CD4-positive, alpha-beta T cell treated with Interleukin-10 for 1 hour (primary cell): ENCODE measurements at places on chromosomes 12 and 14.

- peak; percentile 51 for DNase-seq
Measured at GRCh38 chr14:55129428-55130195, 560 bp downstream of the LGALS3 start.

- DNase-seq = no peak
Measured at GRCh38 chr12:24084800-24085199, 135.3 kb upstream of the SOX5 start.

DNA sequence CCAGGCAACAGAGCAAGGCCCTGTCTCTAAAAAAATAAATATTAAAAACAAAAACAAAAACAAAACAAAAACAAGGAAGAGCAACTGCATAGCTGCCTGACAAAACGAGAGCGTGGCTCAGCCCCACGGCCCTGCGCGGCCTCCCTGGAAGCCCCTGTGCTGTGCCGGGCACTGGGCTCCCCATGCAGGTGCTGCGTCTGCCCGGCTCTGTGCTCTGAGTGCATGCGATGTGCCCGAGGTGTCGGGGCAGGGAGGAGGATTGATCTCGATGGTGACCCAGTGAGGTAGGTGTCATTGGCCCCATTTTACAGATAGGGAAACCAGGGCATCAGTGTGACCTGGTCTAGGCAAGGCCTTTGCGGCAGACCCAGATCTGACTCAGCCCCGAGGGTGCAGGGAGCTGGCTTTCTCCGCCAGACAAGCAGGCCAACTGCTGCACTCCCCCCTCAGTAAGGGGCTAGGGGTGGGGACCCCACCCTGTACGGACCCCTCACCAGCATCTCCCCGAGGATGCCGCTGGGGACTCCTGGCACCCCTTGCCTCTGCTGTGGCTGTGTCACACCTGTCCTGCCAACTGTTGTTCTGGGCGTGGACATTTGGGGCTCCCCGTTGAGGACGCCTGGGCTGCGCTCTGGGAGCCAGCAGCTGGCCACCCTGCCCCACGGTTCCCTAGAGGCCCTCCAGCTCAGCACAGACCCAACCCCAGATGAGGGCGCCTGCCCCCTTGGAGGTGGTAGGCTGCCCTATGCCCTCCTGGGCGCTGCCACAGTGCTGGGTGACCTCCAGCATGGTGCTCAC lies 15.3 kb downstream of the GPR132 start:
- no peak for DNase-seq

DNA sequence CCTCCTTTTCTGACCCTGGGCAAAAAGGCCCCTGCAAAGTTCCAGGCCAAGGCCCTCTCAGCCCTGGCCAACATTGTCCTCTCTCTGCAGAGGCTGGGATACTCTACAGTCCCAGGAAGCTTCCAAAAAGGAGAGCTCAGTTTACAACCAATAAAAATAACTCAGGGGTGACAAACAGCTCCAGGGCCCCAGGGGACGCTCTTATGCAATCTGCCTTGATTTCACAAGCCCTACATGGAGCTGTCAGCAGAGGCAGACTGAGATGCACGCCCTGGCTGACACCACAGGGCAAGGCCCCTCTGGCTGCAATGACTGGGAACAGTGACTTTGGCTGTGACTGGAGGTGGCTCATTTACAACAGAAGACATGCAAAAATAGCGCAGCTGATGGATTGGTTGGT lies 129.0 kb upstream of the MED13L start:
- no peak for DNase-seq

- DNase-seq = no peak
Measured at GRCh38 chr12:77076886-77077285, 11.5 kb upstream of the E2F7 start.

- no peak for DNase-seq
Measured at GRCh38 chr14:91964724-91965123, 17.2 kb upstream of the FBLN5 start.

- no peak for DNase-seq
Measured at GRCh38 chr14:51604073-51604472, 47.6 kb upstream of the FRMD6 start.

DNA sequence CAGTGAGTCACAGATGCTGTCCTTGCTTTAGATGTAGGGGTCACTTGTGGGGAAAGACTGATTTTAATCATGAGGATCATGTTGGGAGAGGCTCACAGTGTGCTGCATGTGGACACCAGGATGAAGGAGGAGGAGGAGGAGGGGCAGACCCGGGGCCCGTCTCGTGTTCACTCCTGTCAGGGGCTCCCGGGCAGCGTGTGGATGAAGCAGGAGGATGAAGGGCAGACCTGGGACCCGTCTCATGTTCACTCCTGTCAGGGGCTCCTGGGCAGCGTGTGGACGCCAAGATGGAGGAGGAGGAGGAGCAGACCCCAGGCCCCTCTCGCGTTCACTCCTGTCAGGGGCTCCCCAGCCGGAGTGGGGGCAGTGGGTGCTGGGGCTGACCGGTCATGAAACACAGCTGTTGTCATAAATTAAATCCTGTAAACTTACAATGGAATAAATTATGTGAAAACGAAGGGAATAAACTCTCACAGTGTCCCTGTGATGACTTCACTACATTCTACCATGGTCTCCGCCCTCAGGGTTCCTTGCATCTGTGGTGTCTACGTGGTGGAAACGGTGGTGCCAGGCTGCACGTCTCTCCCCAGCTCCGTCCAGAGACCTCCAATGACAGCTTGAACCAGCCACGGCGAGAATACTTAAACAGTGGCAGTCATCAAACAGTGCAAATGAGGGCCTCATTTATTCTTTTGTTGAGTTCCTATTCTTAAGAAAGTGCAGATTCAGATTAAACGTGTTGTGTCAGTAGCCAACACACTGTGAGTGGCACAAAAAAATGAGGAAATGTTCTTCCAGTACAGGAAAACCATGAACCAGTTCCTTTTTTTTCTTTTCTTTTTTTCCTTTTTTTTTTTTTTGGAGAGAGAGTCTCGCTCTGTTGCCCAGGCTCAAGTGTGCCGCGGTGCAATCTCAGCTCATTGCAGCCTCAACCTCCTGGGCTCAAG lies 37.7 kb upstream of the SFSWAP start:
- DNase-seq = no peak

GRCh38 chr12:3753544-3754284 lies 805 bp upstream of the CRACR2A start:
- peak; percentile 11 for DNase-seq

DNA sequence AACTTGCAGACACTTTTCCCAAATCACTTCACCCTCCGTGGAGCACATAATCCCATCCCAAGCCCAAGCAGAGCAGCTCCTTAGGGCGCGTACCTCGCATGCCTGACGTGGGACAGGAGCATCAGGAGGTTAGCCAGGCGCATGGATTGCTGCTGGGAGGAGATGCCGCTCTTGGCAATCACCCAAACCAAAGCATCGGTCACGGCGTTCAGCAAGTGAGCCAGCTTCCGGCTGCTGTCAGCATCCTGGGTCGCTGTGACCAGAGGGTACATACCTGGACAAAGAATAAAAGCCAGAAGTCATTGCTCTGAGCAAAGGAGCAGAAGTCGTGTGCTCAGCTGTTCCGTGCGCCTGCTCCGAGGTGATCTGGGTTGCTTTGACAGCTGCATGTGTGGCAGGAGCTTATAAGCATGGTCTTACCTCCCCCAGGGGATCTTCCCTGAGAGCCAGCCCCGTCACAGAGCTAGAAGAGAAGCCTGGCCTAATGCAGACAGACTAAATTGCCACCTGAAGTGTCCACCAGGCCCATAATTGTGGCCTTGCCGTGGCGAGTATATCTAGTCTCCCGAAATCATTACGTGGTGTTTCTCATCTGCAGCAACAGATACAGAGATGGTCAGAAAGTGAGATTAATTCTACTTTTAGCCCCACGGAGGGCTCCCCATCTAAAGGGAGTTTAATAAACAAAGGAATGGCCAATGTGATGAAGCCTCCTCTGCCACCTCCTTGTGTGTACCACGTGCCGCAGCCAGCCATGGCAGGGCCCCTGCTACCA lies 59.1 kb downstream of the ESR2 start:
- no peak for DNase-seq

GRCh38 chr14:55915456-55915855 lies 202.8 kb upstream of the PELI2 start:
- DNase-seq = no peak

- no peak for DNase-seq
Measured at GRCh38 chr12:8844665-8845064, 22.2 kb downstream of the A2ML1 start.

GRCh38 chr12:91786499-91787272 lies 359.0 kb downstream of the BTG1 start:
- DNase-seq = no peak

- no peak for DNase-seq
Measured at GRCh38 chr14:35414365-35414764, 9.8 kb upstream of the NFKBIA start.

DNA sequence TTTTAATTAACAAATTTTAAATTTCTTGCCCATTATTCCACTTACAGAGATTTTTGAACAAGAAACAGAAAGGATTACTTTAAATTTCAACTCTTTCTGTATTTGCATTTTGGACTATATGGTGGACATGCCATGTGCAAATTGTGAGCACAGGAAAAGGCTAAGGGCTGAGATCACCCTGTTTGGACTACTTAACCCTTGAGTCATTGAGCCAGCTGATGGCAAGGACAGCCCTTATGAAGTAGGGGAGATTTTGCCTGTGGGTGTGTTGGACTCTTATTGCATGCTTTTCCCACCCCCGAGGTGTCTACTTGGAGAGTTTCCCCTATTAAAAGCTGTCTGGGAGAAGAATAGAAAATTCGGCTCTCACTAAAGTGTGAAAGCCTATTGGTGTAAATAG lies 17.2 kb downstream of the DERA start:
- DNase-seq = no peak

DNA sequence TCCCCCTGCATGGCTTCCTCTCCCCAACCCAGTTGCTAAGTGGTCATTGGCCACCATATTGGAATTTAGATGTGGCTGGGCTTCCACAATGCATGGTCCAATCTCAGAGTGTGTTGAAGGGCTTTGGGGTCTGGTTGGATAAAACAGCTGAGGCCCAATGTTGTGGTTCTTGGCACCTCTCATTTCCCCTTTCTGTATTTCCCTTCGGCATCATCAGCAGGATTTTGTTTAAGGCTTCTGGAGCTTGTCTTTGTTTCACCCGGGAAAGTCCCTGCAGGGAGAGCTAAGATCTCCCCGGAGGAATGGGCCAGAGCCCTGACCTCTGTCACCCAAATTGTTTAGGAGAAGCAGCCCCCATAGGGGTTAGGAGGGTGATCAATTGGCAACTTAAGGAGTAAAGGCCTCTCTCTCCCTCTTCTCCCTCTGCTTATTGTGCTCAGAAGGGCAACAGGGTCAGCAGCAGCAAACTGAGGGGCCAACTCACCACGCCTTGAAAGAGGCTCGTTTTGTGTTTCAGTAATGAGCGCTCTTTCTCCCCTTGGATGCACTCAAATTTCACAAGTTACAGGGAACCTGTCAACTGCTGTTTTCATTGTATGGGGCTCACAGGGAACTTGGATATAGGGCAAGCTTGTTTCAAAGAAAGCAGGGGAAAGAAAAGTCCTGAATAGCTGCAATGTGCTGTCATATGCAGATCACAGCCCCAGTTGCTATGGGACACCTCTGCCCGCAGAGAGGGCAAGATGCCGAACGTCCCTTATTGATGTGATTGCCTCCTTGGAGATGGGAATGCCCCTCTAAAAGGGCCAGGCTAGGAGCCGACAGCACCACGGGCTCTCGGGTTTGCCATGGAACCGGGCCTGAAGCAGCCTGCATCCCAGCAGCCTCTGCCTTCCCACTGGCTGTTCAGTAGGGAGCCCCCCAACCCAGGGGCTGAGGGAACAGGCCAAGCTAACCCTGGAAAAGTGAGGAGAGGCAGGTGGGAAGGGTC lies 223.7 kb downstream of the ZFP36L1 start:
- no peak for DNase-seq

GRCh38 chr12:107829271-107829670 lies 54.8 kb downstream of the ASCL4 start:
- DNase-seq = no peak

GRCh38 chr14:96698960-96699539 lies 98.1 kb upstream of the VRK1 start:
- peak; percentile 8 for DNase-seq

- no peak for DNase-seq
Measured at GRCh38 chr14:59332727-59333126, 132.5 kb downstream of the GPR135 start.

- no peak for DNase-seq
Measured at GRCh38 chr14:38003746-38004609, 203.7 kb upstream of the SSTR1 start.

GRCh38 chr12:53791735-53792326 lies 40.1 kb upstream of the CISTR start:
- peak; percentile 40 for DNase-seq

GRCh38 chr14:76348898-76349297 lies 27.0 kb upstream of the ESRRB start:
- DNase-seq = no peak

- no peak for DNase-seq
Measured at GRCh38 chr12:68368327-68368726, 36.2 kb upstream of the MDM1 start.

DNA sequence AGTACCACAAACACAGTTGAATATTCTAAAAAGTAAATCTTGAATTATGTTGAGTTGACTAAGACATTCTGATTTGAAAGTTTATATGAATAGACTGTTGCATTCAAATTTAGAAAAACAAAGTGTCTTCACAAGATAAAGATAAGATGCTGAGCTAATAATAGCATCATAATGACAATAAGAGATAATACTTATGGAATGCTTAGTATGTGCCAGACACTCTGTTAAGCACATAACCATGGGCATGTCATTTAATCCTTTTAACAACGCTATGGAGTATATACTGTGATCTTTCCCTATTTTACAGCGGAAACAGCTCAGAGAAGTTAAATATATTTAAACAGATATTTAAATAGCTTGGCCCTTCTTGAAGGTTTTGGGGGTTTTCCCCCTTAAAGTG lies 163.4 kb downstream of the SRGAP1 start:
- no peak for DNase-seq

DNA sequence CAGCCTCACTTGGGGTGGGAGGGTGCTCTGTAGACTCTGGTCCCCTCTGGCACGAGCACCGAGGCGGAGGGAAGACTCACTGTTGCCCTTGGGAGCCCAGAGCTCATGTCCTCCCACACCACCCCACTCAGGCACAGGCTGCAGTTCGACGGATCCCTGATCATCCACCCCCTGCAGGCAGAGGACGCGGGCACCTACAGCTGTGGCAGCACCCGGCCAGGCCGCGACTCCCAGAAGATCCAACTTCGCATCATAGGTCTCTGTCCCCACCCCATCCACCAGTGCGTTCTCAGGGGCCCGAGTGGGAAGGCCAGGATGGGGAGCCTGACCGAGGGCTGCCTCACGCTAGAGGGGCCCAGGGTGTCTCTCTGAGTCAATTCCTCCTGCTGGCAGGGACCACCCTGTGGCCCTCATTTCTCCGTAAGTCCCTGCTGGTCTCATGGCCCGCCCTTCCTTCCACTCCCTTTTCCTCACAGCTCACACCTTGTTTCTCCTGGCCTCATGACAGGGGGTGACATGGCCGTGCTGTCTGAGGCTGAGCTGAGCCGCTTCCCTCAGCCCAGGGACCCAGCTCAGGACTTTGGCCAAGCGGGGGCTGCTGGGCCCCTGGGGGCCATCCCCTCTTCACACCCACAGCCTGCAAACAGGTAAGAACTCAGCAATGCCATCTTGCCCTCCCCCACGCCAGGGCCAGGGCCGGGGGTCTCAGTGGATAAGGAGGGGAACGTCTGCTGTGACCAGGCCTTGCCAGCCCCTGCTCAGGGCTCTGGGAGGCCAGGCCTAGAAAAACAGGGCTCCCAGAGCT lies 27.0 kb downstream of the PAPLN start:
- DNase-seq = no peak
